8988T (cell line): ENCODE measurements at places on chromosomes 2 and 18.

GRCh38 chr2:40230186-40230585 is 221.7 kb downstream of the SLC8A1 start:
- no peak for DNase-seq

DNA sequence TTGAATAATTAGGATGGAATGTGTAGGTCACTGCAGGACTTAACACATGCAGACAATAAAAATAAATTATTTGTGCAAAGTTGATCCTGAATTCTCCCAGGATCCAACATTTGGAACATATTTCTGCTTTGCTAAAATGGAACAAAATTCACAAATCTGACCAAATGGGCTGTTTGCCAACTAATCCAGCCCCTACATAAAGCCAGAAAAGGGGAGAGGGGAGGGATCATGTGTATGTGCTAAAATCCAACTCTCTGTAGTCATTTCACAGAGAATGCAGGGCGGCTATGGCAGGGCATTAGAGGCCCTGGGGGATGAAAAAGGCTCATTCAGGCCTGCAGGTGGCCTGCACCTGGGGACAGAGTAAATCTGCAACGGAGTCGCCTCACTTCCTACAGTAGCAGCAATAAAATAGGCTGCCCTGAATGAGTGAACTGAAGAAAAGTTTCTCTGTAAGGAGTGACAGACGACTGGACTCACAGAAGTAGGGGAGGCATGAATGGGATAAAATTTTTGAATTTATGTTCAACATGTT is 4.0 kb upstream of the ZFP36L2 start:
- DNase-seq: no peak

GRCh38 chr18:36386150-36386920 is 88.8 kb downstream of the FHOD3 start:
- DNase-seq: no peak

GRCh38 chr2:206693399-206694137 is 24.6 kb downstream of the DYTN start:
- DNase-seq: peak; percentile 18
